ENCODE measurements at places on chromosomes 12 and 14.

DNA sequence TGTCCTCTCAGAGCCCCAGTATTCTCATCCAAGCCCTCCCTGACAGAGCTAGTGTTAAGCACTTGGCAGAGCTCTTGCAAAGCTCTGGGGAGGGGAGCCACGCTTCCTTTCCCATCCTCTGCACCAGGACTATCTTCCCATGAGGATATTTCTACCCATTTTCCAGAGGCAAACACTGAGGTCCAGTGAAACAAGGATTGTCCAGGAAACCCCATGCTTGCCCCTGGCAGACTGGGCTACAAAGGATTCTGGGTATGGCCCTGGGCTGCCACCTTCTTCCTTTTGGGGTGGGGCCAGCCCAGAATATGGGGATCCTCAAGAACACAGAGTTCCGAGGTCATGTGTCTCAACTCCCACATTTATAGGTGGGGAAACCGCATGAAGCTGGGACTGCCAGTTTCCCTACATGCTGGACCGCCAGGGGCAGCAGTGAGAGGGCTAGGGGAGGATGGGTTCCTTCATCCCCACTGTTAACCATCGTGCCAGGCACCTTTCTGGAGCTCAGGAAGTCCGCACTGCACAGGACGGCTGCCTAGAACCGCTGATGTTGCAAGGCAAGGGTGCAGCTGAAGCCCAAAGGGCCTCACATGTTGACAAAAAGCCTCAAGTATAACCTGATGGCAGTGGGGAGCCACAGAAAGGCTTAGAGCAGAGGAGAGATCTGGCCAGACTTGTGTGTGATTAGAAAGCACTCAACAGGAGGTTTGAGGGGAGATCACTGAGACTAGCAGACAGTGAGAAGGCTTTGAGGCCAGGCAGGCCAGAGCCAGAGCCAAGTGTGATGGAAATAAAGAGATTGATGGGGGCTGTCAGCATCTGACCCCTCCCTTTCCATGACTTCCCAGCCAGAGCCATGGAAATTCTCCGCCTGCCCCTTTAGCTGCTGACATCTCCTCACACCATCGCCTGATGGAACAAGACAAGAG is 5.5 kb upstream of the CCDC85C start:
- peaks cover 5% of the 10 kb centered on the region for H3K27me3 ChIP-seq
- H3K4me1 ChIP-seq = peaks cover 14% of the 10 kb centered on the region
- no peaks in the 10 kb centered on the region for H3K36me3 ChIP-seq

DNA sequence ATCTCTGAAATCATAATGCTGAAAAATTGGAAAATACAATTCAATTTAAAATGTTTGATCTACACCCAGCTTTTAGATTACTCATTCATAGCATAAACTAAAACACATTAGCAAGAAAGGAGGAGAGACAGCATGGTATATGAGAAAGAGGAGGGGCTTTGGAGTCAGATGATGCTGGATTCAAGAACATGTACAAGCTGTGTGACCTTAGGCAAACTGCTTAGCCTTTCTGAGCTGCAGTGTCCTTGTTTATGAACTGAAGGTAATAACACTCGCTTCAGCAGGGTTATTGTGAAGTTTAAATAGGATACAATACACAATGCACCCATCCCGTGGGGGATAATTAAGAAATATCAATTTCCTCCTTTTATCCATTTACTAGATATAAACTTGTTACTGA is 79.2 kb downstream of the MAP1LC3B2 start:
- H3K27ac ChIP-seq = no peak overlapping the region
- H3K4me1 ChIP-seq = peaks cover 28% of the 10 kb centered on the region
- H3K4me3 ChIP-seq = no peak overlapping the region
- no peaks in the 10 kb centered on the region for H3K36me3 ChIP-seq

DNA sequence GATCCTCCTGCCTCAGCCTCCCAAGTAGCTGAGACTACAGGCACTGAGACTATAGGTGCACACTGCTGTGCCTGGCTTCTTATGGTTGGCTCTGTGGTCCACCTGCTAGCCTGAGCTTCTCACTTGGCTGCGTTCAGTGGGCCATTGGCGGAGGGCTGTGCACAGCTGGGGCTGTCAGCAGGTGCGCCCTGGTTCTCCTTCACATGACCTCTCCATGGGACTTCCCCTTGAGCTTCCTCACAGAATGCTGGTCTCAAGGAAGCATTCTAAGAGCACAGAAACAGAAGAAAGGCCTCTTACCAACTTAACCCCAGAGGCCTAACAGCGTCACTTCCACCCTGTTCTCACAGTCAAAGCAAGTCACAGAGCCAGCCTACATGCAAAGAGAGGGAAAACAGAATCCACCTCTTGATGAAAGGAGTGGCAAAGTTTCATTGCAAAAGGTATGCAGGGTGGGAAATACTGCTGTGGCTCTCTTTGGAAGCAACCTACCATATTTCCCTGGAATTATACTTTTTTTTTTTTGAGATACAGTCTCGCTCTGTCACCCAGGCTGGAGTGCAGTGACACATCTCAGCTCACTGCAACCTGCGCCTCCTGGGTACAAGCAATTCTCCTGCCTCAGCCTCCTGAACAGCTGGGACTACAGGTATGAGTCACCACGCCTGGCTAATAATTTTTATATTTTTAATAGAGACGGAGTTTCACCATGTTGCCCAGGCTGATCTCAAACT is 9.3 kb downstream of the RILPL2 start:
- H3K4me1 ChIP-seq = peaks cover 5% of the 10 kb centered on the region
- no peaks in the 10 kb centered on the region for H3K27me3 ChIP-seq
- no peak overlapping the region for H3K4me3 ChIP-seq
- peaks cover 88% of the 10 kb centered on the region for H3K36me3 ChIP-seq
- no peak overlapping the region for H3K27ac ChIP-seq

DNA sequence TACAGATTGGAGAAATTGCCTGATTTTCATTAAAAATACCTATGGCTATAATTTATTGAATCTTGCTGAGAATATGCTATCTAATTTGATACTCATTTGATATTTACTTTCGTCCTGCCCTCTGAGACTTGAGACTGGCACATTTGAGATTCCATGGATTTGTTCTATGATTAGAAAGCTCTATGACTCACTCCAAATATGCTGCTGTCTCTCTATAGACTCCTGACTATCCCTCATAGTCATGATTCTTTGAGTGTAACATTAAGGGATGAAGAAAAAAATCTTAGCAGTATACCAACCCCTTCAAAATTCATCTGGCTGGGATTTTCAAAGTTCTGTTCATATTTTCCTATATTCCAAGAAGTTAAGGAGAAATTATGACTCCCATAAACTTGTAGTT is 191.9 kb downstream of the LRIG3 start:
- no peaks in the 10 kb centered on the region for H3K27me3 ChIP-seq
- H3K27ac ChIP-seq = no peak overlapping the region
- no peak for DNase-seq
- no peaks in the 10 kb centered on the region for H3K36me3 ChIP-seq
- no peak overlapping the region for H3K4me3 ChIP-seq

DNA sequence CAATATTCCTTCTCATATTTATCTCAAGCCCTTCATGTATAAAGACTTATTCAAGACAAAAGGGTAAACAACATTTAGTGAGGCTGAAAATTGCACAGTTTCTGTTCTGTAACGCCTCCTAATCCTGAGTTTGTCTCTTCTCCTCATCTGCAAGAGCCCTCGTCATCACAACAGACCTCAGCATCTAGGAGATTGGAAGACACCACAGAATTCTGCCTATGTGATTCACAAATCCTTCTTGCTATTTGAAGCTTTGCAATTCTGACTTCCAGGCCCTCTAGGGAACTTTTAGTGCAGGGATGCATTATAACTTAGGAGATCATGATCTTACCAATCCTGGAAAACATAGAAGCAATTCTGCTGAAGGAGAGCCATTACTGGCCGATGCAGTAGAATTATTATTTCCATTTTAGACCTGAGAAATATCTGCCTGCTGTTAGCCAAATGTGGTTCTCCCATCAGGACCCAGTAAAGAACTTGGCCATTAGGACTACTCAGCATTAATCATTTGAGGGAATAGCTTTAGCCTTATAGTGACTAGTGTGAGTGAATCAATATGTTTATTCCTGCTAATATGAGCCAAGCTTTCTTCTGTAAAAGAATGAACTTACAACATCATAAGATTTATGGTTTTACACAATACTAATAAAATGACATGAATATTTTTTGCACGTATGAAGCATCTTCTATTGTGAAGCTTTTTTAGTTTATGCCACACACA is 119.5 kb downstream of the ANO4 start:
- H3K36me3 ChIP-seq = no peaks in the 10 kb centered on the region
- H3K27ac ChIP-seq = no peak overlapping the region
- no peak for DNase-seq
- H3K27me3 ChIP-seq = no peaks in the 10 kb centered on the region
- H3K4me1 ChIP-seq = no peaks in the 10 kb centered on the region

- H3K27me3 ChIP-seq = no peaks in the 10 kb centered on the region
- peak within 1 kb of the TSS; percentile 27 for H3K4me3 ChIP-seq
- no peak for DNase-seq
Observed at GRCh38 chr14:91244501-91244901, at the start of gene GPR68. Gene GPR68 (minus strand): TSS chr14:91244704. CDS start chr14:91235050, 9,654 bp downstream.

DNA sequence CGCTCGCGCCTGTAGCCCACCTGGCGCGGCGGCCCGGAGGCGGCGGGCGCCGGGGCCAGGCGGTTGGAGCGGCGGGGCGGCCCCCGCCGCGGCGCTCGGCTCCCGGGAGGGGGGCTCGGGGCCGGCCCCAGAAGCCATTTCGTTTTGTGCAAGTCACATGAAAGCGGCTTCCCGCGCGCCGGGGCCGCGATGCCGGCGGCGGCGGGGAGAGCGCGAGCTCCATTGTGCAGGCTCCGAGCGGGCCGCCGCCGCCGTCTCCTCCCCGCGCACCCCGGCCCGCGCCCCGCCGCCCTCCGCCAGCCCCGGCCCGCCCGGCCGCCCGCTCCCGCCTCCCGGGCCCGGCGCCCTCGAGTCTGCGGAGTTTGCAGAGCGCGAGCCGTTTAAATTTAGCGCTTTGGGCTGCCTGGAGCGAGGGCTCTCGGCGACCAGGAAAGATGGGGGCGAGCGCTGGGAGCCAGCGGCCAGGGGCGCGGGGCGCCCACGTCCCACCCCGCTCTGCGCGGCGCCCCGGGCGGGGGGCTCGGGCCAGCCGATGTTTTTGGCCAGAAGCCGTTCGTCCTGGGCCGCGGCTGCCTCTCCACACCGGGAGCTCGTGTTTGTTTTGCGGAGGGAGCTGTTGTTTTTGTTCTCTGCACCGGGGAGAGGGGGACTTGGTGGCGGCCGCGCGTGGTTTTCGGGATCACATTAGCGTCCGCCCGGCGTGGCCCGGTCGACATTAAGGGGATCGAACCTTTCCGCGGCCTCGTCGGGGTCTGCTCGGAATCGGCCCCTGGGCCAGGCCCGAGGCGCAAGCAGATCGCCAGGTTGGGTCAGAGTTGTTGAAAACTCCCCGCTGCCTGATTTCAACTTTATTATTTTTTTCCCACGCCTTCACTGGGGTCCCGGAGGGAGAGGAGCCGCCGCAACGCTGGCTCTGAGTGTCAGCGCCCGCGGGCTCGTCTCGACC is 982 bp downstream of the BCL7A start:
- no peak for DNase-seq
- H3K4me1 ChIP-seq = peaks cover 25% of the 10 kb centered on the region
- H3K27me3 ChIP-seq = peaks cover 8% of the 10 kb centered on the region

DNA sequence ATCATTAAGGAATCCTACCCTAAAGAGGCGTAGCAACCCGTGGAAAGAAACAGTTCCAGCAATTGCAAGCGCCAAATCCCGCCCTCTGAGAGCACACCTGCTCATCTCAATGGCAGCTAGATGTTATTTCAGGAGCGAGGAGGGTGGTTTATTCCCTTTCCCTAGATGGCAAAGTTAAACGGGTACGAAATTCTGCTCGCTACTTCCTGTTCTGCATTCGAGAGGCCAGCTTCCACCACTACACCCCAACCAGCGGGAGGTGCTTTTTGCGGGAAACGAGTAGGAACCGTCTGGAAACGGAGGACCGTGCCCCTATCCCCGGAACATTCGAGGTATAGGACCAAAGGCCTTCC is 536 bp downstream of the VPS29 start:
- peak overlapping the region; percentile 96 for H3K4me3 ChIP-seq
- H3K27ac ChIP-seq = peak overlapping the region; percentile 93
- H3K27me3 ChIP-seq = no peaks in the 10 kb centered on the region
- peaks cover 39% of the 10 kb centered on the region for H3K4me1 ChIP-seq
- DNase-seq = no peak

GRCh38 chr14:86505808-86506207 is 975.9 kb downstream of the FLRT2 start:
- no peaks in the 10 kb centered on the region for H3K4me1 ChIP-seq
- DNase-seq = no peak
- no peak overlapping the region for H3K4me3 ChIP-seq
- H3K27me3 ChIP-seq = no peaks in the 10 kb centered on the region
- H3K36me3 ChIP-seq = no peaks in the 10 kb centered on the region

GRCh38 chr14:63939006-63939270 is 86.1 kb downstream of the SYNE2 start:
- no peak overlapping the region for H3K4me3 ChIP-seq
- peaks cover 15% of the 10 kb centered on the region for H3K36me3 ChIP-seq
- peaks cover 8% of the 10 kb centered on the region for H3K4me1 ChIP-seq
- no peak overlapping the region for H3K27ac ChIP-seq
- no peaks in the 10 kb centered on the region for H3K27me3 ChIP-seq

- DNase-seq = no peak
- no peaks in the 10 kb centered on the region for H3K27me3 ChIP-seq
- H3K36me3 ChIP-seq = peaks cover 2% of the 10 kb centered on the region
- no peak overlapping the region for H3K27ac ChIP-seq
- H3K4me3 ChIP-seq = no peak overlapping the region
Observed at GRCh38 chr12:4540170-4540569, 1.5 kb downstream of the RAD51AP1 start.

DNA sequence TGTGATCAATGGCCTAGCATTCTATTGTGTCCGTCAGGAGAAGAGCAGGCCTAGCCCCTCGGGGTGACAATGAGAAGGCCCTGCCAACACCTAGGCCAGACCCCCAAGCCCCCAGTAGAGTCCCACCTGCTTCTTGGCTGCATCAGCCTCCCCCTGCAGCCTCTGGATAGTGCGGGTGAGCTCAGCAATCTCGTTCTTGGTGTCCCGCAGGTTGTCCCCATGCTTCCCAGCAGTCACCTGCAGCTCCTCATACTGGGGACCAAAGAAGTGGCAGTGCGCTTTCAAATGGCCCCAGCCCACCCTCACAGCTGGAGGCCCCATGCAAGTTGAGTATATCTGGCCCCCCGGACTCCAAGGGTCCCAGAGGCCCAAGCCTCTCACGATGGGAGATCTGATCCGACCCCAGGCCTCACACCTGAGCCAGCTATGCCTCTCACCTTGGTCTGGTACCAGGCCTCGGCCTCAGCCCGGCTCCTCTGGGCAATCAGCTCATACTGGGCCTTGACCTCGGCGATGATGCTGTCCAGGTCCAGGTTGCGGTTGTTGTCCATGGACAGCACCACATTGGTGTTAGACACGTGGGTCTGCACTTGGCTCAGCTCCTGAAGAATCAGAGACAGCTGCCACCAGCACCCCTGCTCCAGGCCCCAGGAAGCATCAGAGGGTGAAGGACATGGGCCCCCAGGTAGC is 10.0 kb upstream of the KRT4 start:
- no peak overlapping the region for H3K27ac ChIP-seq
- no peak for DNase-seq
- peaks cover 7% of the 10 kb centered on the region for H3K4me1 ChIP-seq

DNA sequence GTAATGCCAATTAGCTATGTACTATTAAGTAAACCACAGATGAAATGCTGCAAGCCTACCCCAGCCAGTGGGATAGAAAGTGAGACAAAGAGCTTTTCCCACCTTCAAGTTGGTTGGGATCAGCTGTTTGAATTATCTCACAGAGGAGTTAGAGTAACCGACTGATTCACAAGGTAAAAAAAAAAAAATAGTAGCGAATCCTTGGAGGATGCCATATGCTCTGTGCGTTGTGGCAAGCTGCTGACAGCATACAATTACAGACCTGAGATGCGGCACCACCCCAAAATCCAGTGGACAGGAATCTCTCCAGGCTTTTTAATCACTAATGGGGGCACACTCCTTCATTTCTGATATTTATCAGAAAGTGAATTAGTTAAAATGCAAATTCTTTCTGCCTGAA is 157.0 kb upstream of the RMST start:
- no peaks in the 10 kb centered on the region for H3K36me3 ChIP-seq
- H3K4me3 ChIP-seq = no peak overlapping the region
- peaks cover 3% of the 10 kb centered on the region for H3K4me1 ChIP-seq
- H3K27ac ChIP-seq = no peak overlapping the region
- no peak for DNase-seq

Data from lower lobe of right lung (tissue), 2 donors.